Pericardium fibroblast (primary cell): ENCODE measurements at places on chromosomes 12 and 14. TPM values are rescaled to one million over a fixed set of nuclear protein-coding genes. Genes with fewer than 3 reads are reported as not detected.

The OAS2 gene
- 0.47 and 1.6 TPM in 2 replicates for total RNA-seq

The C12orf56 gene
- not detected in 2 replicates for total RNA-seq

The SLC5A8 gene
- not detected in 2 replicates for total RNA-seq

The CD4 gene
- total RNA-seq, result 0.35 and 0.60 TPM in 2 replicates

The TCTN2 gene
- 6.1 and 7.2 TPM in 2 replicates for total RNA-seq

The GPR162 gene
- total RNA-seq, result 3.7 and 5.6 TPM in 2 replicates

The GYS2 gene
- not detected in 2 replicates for total RNA-seq

The NINJ2 gene
- 0.58 and 4.5 TPM in 2 replicates for total RNA-seq

The CCDC175 gene
- total RNA-seq, result not detected in 2 replicates

The KCNA5 gene
- total RNA-seq, result not detected in 2 replicates

The SVOP gene
- total RNA-seq, result not detected in 2 replicates
